ENCODE measurements at places on chromosomes 1 and 21.

DNA sequence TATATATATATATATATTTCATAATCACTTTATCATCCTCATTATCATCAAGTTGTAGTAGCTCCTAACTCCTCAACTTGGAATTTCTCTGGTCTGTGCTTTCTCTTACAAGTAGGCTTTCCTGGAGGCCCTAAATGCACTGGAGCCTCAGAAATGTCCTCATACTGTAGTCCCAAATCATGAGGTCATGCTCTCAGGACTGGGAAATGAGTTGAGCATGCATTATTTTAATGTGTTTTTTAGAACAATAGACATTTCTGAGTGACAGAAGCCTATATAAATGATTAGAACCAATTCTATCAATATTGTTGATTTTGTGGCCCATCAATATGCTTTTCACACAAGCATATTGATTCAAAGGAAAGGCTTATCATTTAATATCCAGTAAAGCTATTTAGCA is 42.9 kb upstream of the C1orf105 start:
- no peak for DNase-seq

DNA sequence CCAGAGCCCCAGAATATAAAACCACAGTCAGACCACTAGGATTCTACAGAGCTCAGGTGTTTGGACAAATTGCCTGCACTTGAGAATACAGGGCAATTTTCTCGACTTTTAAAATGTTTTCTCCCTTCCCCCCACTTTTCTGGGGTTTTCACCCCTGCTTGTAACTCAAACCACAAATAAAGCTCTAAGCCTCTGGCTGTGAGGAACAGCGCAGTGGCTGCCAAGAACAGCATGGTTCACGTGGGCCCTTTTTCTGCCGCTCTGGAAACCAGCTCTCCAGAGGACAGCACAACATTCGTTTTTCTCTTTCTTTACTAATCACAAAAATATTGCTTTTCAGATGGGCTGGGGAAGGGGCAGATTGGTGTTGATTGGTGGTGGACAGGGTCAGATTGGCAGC is 102.2 kb upstream of the JUN start:
- DNase-seq = no peak

GRCh38 chr1:86537928-86538695 is 8.8 kb upstream of the CLCA4 start:
- no peak for DNase-seq

GRCh38 chr1:223126741-223127140 is 16.3 kb downstream of the TLR5 start:
- no peak for DNase-seq

- no peak for DNase-seq
Observed at GRCh38 chr1:200073286-200073637, 45.8 kb downstream of the NR5A2 start.

DNA sequence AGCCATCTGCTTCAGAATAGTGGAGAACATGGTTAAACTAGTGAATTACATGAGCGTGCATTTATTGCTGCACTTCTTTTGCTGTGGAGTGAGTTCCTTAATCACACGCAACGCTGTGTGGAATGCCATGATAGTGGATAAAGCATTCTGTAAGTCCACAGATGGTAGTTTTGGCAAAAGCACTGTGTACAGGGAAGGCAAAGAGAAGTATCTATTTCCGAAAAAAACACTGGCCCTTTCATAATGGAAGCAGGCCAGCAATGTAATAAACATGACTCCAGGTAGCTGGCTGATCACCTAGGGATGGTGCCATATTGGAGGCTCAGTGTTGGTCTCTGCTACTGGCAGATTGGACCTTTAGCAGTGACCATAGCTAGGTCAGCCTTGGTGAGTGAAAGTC is 67.6 kb downstream of the FH start:
- DNase-seq = no peak

DNA sequence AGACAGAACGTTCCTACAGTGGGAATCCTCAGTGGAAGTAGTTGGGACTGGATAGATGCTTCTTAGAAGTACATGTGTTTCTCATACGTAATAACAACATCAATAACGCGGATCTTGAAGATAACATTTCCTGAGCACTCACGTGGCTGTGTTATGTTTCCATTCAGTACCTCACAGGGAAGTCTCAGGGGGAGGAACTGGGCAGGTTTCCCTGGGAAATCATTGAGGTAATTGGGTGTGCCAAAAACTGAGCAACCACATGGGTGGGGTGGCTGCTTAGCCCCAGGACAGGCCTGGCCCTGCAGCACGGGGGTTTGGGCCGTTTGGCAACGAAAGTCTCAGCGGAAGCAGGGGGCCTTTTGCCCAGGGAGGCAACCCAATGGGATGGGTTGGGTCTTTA is 133.8 kb downstream of the ZSCAN20 start:
- DNase-seq = no peak

DNA sequence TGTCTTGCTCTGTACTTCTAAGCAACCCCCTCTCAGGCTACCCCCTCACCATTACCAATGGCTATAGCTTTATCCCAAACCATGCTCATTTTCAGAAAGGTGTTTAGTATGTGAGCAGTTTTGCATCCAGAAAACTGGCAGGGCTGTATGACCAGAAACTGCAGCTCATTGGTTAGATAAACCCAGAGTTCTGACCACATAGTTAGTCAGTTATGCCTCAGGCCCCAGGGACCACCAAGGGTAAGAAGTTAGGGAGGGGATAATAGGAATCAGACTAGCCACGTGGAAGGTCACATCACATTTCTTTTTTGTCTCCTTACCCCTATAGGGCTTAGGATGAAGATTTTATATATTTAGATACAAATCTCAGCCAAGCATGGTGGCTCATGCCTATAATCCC is 1.2 kb downstream of the ITGA10 start:
- no peak for DNase-seq

- no peak for DNase-seq
Observed at GRCh38 chr1:203405703-203406438, 54.9 kb upstream of the FMOD start.

DNA sequence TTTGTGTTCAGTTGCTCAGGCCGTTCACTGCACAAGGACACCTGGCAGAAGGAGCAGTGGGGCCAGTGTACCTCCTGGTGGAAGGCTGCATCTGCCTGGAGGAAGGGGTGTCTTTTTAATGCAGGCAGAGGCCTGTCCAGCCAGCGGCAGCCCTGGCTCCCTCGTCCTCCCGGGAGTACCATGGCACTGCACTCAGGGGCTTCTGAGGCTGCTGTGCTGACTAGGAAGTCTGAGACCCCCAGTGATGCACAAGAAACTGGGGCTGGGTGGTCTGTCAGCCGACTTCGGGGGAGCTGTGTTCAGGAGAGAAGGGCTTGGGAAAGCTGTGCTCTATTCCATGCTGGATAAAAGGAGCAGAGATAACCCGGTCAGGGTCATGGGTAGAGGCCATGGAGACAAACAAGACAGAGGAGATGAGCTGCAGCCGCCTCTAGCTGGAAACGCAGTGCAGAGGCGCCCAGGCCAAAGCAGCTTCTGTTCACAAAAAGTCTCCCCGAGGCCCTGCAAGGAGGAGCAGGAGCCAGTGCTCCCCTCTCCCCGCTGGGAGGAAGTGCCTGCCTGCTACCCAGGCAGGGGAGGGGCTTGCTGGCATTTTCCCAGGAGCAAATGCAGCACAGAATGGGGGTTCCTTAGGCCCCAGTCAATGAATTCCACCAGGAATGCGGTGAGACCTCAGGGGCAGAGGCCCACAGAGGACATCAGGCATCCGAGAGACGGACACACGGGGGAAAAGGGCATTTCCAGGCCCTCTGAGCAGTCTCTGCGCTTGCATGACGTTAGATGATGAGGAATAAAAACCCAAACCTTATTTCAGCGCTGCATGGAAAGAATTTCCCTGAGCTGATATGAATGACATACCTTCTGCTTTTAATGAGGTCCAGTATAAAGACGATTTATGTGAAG is 17.2 kb upstream of the C2CD2 start:
- no peak for DNase-seq

DNA sequence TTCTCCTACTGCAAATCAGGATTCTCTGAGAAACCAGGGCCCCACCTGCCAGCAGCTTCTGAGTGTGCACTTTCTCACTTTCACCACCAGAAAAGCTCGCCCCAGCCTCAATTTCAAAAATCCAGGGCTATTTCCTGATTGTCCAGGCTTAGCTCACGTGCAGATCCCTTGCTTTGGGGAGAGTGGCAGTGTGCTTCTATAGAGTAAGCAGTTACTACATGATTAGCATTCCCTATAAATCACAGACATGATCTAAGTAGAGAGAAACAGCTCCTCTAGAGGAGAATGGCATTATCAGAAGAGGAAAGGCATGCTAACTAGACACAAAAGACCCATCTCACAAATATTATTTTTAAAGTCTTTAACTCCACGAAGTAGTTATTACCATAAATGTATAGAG is 456.0 kb upstream of the PKN2 start:
- DNase-seq = no peak

GRCh38 chr1:248748211-248748610 is 7.3 kb downstream of the LYPD8 start:
- no peak for DNase-seq

DNA sequence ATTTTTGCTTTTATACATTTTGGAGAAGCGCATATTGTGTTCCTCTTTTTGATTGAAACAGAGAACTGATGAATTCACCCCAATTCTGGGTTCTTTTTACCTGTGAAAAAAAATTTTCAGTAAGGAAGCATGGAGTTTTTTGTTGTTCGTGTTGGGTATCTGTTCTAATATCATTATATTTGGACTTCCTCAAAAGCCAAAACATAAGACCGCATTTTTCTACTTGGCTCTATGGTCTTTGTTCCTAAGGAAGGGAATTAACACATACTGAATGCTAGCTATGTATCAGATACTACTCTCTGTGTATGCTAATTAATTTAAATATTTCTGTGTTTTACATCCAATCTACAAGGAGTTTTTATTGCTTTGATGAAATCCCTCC is 12.9 kb downstream of the EPB41 start:
- DNase-seq = no peak

DNA sequence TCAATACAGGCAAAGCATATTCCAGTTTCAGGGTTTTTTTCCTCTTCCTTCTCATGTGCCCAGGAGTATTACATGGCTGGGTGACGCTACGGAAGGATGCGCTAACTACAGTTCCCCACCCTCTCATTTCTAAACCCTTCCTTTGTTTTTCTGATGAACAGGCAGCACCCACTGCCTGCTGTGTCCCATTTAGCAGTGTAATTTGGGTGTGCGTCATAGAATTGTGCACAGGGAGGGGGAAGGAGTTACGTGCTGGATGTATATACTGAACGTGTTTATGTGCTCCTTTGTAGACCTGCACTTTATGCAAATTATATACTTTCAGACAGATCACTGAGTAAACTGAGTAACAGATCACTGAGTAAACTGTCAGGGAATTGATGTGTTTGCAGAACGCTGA is 44.5 kb downstream of the ELAPOR1 start:
- no peak for DNase-seq

DNA sequence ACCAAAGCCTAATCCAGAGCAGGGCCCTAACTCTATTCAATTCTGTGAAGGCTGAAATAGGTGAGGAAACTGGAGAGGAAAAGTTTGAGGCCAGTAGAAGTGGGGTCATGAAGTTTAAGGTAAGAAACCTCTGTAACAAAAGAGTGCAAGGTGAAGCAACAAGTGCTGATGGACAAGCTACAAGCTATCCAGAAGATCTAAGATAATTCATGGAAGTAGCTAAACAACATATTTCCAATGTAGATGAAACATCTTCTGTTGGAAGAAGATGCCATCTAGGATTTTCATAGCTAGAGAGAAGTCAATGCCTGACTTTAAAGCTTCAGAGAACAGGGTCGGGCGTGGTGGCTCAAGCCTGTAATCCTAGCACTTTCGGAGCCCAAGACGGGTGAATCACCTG is 217.6 kb downstream of the GREM2 start:
- no peak for DNase-seq

DNA sequence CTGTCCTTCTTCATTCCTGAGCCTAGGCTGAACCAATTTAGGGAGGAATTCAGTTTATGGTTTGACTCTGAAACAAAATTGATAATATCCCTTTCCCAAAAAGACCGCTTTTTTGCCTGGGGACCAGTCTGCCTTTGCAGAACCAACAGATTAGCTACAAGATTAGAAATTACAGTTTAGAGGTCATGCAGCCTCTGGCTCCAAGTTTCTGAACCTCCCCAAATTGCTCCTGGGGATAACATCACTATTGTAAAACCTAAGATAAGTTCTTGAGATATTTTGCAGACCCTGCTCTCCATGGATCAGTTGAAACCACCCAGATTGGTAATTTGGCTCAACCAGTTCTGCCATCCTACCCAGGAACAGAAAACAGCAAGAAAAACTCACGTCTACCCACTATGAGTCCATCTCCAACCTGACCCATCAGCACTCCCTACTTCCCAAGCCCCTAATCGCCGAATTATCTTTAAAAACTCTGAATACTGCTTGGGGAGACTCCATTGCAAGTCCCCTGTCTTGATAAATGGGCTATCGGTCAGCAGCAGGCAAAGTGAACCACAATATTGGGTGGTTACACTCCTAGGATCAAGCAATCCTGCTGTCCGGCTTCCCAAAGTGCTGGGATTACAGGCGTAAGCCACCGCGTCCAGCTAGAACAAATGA is 605 bp upstream of the RABGGTB start:
- no peak for DNase-seq

GRCh38 chr21:21204366-21204996 is 206.3 kb downstream of the NCAM2 start:
- DNase-seq = no peak

DNA sequence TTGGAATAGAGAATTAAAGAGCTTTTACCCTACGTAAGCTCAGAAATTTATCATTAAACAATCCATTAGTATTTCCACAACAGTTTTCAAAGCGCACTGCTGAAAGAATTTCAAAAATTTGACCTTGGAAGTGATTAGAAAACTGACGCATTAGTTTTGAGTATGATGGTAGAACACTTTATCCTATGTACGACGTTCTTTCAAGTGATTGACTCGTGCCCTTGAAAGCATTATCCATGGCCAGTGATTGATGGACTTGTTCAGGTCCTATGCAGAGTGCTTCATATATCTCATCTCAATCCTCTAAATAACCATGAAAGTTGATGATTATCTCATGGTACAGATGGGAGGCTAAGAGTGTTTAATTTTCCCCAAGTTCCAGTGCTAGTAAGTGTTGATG is 697.2 kb downstream of the USP25 start:
- DNase-seq = no peak

- DNase-seq = no peak
Observed at GRCh38 chr1:206744683-206745082, 25.9 kb upstream of the IL19 start.

GRCh38 chr1:226535666-226536065 is 12.9 kb upstream of the STUM start:
- DNase-seq = no peak

- DNase-seq = no peak
Observed at GRCh38 chr1:17742583-17742982, 12.6 kb upstream of the ACTL8 start.
